ENCODE measurements at places on chromosomes 4 and X.
A peak's percentile ranks its signal among the peaks of the same experiment; 100 is the strongest.

DNA sequence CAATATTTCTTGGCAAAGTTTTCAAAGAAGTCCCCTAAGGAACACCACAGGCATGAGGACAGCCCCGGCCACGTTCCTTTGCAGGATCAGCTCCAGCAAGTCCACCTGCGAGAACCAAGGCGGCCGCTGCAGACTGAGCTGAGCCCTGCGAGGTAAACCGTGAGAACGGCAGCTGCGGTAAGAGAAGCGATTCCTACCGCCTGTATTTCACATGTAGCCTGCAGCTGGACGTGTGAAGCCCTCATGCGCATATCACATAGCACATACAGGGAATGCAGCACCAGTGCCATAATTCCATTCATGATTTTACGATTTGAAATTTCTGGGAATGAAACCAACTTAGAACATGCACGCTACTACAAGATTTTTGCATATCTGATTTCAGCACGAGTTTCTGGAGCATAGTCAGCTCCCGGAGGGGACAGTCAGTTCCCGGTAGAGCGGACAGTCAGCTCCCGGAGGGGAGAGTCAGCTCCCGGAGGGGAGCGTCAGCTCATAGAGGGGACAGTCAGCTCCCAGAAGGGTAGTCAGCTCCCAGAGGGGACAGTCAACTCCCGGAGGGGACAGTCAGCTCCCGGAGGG, 41.7 kb downstream of the FGFRL1 start:
- DNase-seq = no peak

DNA sequence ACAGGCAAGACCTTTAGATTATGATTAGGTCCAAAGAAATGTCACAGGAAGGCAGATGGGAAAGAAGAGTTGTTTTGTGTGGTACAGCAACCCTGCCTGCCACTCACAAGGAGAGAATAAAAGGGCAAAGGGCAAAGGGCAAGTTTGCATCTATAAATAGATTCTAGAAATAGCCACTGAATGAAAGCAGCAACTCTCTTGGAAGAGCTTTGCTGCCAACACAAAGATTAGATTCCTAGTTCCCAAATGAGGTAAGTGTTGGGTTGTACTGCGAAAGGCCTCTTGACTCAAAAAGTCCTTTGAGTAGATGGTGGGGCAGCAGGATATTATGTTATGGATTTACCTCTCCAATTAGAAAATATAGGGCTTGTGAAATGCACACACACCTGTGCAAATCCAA, 61.2 kb downstream of the MOSPD2 start:
- DNase-seq = no peak

DNA sequence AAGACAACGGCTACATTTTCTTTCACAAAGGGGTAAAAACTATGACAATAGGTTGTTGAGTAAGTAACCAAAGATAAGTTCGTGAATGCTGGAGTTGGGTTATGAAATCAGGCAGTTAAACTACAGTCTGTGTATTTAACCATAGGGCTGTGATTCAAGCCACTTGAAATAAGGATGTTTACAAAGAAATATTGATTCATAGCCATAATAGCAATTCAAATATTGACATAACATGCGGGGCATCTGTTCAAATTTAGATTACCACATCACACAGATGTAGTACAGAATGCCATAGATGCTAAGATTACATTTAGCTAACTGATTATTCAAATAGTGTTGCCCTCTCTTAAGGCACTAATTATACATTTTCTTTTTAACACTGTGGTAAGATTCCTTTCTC, 364.1 kb downstream of the FSTL5 start:
- DNase-seq = no peak

DNA sequence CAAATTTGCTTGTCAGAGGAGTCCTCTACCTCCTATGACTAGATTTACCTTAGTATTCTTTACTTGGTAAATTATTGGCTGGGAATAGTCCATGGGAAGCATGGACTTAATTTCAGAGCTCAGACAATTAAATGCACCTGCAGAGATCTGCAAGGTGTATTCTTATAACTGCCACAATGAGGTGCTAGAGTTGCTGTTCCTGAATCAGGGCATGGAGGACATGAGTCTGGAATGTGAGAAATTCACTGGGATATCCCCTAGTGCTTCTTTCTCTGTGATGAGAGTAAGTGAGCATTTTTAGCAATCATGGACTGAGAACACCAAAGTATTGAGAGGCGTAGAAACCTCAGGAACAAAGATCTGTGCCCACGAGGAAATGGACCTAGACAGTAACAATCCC, 32.9 kb upstream of the GRID2 start:
- no peak for DNase-seq

DNA sequence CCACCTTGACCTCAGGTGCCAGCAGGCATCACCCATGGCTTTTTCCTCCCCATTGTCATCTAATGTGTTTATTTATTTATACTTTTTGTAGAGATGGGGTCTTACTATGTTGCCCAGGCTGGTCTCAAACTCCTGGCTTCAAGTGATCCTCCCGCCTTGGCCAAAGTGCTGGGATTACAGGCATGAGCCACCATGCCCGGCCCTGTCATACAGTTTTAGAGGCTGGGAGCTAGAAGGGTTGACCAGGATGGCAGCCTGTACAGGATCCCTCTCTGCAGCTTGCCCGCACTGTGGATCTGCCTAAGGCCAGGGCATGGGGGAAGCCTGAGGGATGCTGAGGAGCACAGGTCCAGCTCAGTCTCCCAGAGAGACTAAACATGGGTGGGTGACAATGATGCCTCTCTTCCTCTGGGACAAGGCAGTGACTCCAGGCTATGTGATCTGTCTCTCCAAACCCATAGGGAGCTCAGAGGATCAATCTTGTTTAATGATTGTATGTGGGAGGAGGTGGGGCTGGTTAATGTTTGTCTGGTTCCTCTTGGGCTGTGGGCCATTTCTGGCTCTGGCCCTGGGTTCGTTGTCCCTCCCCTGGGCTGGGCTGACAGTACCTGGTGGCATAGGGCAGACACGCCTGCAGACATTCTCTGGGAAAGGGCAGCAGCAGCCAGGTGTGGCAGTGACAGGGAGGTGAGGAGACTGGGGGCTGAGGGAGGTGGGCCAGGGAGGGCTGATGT, 8.3 kb upstream of the GJB1 start:
- DNase-seq = no peak

DNA sequence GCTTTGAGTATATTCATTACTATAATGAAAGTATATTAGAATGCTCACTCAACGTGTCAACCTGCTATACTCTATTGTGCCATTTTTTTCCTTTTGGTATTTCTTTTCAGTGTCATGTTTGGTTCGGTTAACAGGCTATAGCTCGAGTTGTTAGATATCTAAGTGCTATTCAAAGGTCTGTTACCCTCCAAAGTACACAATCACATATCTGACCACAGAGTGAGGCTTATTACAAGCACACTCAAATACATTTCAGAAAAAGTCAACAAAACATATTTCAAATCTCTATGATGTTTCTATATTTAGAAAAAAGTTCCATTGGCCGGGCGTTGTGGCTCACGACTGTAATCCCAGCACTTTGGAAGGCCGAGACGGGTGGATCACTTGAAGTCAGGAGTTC, 32.8 kb downstream of the WNK3 start:
- DNase-seq = no peak

- no peak for DNase-seq
These were observed 247.6 kb downstream of the PAPSS1 start for GRCh38 chr4:107472265-107472948.

GRCh38 chr4:48698029-48698971, 81.8 kb downstream of the FRYL start:
- DNase-seq = peak; percentile 82

- DNase-seq = no peak
These were observed 157.5 kb upstream of the ITM2A start for GRCh38 chrX:79524642-79525041.

DNA sequence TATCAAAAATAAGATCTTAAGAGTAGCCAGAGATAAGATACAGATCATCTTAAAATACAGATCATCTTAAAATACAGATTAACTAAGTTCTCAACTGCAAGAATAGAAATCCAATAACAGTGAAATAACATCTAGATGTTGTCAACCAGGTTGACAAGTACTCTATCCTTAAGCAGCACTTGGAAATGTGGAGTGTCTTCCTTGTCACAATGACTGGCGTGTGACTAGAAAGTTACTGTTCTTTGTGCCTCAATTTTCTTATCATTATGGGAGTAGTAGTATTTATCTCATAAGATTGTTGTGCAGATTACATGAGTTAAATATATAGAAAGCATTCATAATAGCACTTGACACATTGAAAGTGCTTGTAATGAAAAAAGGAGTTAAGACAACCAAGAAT, 25.8 kb upstream of the HPGDS start:
- DNase-seq = no peak

GRCh38 chr4:95051702-95052020, 293.9 kb downstream of the BMPR1B start:
- no peak for DNase-seq

- no peak for DNase-seq
These were observed 59.0 kb downstream of the SORCS2 start for GRCh38 chr4:7251321-7251720.

DNA sequence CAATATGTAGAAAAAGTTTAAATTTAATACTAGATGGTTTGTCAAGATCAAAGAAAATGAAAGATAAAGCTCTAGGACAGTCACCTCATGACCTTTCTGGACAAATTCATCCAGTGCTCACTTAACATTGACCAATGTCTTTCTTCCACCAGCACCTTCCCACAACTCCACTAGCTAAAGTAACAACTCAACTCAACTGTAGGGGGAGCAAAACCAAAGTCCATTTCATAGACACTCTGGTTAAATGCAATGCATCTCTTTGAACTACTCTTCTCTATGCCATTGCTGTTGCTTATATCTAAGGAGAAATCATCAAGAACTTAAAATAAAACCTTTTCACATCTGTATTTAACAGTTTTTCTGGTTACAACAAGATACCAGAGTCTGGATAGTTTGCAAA, 25.1 kb downstream of the UGT2B4 start:
- DNase-seq = no peak

- peak; percentile 41 for DNase-seq
These were observed 562.2 kb downstream of the ZIC3 start for GRCh38 chrX:138128027-138128671.

- no peak for DNase-seq
These were observed 680.7 kb upstream of the BOD1L1 start for GRCh38 chr4:14308229-14308651.

DNA sequence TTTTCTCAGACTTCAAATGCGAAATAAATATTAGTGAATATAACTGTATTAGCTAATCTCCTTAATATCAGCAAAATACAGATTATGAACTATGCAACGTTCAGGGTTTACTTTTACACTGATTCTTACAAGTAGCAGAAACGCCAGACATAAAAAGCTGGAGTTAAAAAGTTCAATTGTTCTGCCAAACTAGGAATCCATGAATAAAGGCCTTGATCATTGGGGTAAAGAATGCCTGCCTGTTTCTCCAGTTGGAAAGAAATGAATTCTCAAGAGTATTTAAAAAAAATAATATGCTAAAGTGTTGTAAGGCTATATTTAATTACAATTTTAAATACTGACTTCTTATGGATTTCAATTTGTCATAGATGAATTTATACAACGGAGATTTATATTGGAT, 612.2 kb downstream of the DMD start:
- DNase-seq = no peak

GRCh38 chr4:105417624-105418023, 56.2 kb downstream of the PPA2 start:
- DNase-seq = no peak

- no peak for DNase-seq
These were observed 4.0 kb downstream of the C4orf46 start for GRCh38 chr4:158667651-158668198.

DNA sequence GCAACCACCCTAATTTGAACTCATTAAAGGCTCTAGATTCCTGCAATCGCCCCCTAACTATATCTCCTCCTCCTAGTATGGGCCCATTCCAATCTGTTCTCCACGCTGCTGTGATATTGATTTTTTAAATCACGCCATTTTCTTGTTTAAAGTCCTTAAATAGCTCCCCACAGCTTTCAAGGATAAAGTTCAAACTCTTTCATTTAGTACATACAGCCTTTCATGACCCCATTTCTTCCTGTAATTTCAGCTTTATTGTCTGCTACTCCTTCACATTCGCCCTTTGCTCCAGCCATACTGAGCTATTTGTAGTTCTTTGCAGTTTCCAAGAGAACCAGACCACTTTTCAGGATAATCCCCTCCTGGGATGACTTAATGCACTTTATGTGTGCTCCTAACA, 118.5 kb downstream of the GC start:
- no peak for DNase-seq

- DNase-seq = no peak
These were observed 58.3 kb downstream of the GPRIN3 start for GRCh38 chr4:89249313-89249712.

DNA sequence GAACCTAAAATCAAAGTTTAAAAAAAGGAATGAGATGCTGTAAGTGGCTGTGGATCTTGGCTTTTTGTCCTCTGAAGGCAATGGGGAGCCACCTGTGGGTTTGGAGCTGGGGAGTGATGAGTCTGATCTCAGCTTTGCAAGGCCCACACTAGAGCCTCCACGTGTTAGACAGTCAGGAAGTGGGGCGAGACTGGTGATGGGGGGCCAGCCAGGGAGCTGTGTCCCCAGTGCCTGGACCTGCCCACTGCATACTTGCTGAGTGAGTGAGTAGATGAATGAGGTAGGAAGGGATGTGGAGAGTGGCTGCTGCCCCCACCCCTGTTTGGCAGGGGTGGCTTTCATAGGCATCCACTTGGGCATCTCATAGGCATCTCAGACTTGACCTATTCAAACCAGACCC, 84.0 kb downstream of the NHSL2 start:
- no peak for DNase-seq

- DNase-seq = no peak
These were observed 517.0 kb upstream of the EPHA5 start for GRCh38 chr4:66187175-66187720.

DNA sequence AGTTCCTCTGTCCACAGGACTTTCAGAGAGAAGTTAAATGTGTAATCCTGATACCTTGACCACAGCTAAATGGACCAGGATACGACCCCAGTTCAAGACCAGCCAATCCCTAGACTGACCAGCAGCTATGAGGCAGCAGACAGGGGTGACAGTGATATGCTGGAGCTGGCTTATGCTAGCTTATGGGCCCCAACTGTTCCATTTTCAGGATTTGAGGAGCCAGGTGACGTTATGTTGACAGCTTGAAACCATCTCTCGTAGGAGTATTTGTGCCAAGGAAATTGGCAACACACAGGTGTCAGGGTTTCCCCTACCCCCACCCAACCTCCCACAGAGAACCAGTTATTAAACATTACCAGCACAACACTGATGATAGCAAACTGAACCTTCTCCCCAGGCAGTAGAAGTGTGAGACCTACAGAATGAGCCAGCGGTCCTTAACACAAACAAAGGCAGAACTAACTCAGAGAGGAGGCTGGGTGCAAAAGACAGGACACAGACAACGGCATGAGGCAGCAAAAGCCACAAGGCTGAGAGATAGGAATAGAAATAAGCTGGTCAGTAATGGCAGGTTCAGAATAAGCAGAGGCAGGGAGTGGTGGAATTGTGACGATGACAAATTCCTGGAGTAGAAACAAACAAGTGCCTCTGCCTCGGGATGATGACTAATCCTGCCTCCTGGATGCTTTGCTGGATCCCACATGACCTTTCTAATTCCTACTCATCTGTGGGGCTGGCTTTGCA, 85.6 kb upstream of the CPEB2 start:
- no peak for DNase-seq

All from astrocyte of the spinal cord (primary cell).